Stimulated activated CD8-positive, alpha-beta memory T cell treated with anti-CD3 and anti-CD28 coated beads, Interleukin-7, amount 100 ng/mL, for 1 hour (primary cell): ENCODE measurements at places on chromosomes 5 and 9.

- no peak for DNase-seq
These were observed 424.0 kb upstream of the ZNF462 start for GRCh38 chr9:106438928-106439327.

GRCh38 chr5:100791391-100791790, 111.7 kb downstream of the ST8SIA4 start:
- DNase-seq, result no peak

GRCh38 chr5:151461312-151461711, 13.9 kb downstream of the SLC36A1 start:
- DNase-seq, result no peak

DNA sequence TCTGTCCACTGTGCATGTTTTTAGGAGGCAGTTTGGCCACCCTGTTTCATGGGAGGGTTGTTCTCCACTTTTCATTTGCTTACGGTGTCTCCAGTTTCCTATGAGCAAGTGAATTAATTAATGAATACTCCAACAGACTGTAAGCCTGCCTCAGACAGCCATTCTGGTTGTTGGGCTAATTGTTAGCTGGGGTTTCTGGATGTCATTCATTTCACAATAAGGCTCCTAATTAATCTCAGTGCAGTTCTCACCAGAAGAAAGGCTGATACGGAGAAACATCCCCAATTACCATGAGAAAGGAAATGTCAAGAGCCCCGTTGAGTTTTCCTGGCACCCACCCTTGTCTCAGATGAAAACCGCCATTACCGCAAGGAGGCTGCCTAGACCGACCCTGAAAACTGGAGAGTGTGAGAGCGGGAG, 75.8 kb downstream of the MAP1B start:
- DNase-seq, result no peak

DNA sequence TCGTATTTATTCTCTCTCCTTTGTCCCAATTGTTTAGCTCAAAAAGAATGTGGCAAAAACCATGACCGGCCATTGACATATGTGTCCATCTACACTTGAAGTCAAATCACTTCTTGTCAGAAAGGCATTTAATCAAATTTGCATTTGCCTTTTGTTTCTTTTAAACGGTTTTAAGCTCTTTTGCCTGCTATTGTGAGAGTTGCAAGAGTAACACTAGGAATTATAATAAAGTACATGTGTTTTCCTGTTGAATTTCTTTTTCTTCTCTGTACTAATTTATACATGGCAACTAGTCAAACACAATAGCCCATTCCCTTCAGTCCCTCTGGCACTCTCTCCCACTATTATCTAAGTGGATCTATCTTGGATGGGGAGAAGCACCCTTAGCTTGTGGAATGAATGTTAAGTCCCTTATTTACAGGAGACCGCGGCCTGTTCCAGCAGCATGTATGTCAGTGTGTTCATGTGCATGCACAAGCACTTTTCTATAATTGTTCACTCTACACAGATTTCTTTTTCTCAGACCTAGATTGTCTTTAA, 3.2 kb downstream of the ADAMTSL1 start:
- no peak for DNase-seq

GRCh38 chr5:31196309-31196708, 2.8 kb downstream of the CDH6 start:
- no peak for DNase-seq

DNA sequence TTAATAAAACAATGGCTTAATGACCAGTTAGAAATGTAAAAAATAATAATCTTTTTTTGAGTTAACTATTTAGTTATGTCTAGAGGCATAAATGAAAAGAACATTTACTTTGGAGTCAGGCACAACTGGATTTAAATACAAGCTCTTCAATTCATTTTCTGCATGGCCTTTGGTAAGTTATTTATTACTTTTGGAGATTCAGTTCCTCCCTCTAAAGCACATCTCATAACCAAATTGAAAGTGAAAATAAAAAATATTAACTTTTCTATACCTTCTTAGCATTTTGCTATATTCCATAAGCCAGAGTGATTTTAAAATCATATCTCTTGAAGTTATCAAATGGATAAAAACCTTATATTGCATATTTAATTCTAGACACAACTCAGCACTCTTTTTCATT, 434.9 kb upstream of the SMARCA2 start:
- DNase-seq, result no peak

GRCh38 chr9:38422555-38423260, 1.5 kb downstream of the IGFBPL1 start:
- no peak for DNase-seq

- DNase-seq, result no peak
These were observed 24.8 kb upstream of the TLR4 start for GRCh38 chr9:117679416-117679815.

- DNase-seq, result no peak
These were observed 695.4 kb downstream of the PTPRD start for GRCh38 chr9:9917400-9917799.

DNA sequence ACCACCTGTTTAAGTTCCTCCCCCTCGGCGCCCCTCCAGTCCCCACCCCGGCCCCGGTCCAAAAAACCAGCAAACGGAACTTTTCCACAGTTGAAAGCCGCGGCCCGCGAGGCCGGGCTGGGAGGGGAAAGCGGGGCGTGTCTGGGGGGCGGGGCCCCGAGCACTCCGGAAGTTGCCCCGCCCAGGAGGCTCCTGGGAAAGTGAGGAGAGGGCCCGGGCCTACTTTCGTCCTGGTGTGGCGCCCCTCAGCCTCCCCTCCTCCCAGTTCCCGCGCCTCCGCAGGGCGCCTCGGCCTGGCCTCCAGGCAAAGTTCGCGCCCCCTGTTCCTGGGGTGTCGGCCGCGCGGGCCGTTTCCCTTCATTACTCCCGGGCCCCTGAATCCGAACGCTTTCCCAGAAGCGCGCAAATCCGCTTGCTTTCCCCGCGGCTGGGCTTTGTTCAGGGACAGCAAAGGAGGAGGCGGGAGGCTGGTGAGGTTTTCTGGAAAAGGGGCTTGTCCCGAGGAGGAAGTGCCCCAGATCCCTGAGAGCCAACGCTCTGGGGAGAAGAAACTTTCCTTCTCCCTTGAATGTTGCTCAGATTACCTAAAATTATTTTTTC, 4.5 kb upstream of the DMRT3 start:
- no peak for DNase-seq

GRCh38 chr9:7946458-7946857, 146.9 kb upstream of the DMAC1 start:
- no peak for DNase-seq

GRCh38 chr9:27423915-27424710, 100.0 kb upstream of the IFNK start:
- DNase-seq, result no peak

DNA sequence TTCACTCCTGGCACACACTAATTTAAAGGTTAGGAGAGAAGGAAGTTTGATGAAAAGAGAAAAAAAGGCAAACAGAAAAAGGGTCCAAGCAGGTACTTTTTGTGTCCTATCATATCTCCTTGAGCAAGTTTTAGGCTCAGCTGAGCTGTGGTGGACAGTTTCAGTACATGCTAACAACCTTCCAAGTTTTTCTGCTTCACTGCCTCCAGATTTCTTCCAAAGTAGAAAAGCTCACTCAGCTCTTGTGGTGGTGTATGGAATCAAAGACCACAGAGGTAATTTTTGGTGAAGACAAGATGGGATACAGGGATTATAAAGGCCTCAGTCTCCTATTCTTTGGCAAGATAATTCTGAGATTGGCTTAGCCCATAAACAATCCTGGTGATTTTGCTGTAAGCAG, 921.8 kb downstream of the NR2F1-AS1 start:
- DNase-seq, result no peak

DNA sequence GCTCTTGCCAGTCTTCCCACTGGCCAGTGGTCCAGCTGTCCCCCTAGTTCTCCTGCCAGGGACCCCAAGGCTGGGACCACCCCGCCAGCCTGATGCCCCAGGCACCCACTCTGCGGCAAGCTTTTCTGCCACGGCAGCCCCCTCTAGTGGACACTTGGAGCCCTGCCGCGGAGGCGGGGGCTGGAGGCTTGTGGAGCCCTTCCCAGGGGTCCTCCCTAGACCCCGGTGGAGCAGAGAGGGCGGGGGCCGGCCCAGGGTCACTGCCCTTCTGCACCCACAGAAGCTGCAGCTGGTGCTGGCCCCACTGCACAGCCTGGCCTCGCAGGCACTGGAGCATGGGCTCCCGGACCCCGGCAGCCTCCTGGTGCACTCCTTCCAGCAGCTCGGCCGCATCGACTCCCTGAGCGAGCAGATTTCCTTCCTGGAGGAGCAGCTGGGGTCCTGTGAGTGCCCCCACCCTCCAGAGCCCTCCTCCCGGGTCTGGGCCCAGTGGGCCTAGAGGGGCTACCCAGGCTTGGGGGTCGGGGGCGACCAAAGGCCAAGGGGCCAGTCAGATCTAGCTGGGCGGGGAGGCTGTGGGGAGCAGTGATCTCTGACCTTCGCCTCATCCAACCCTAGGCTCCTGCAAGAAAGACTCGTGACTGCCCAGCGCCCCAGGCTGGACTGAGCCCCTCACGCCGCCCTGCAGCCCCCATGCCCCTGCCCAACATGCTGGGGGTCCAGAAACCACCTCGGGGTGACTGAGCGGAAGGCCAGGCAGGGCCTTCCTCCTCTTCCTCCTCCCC, 9.1 kb downstream of the EGFL7 start:
- DNase-seq, result peak; percentile 25

DNA sequence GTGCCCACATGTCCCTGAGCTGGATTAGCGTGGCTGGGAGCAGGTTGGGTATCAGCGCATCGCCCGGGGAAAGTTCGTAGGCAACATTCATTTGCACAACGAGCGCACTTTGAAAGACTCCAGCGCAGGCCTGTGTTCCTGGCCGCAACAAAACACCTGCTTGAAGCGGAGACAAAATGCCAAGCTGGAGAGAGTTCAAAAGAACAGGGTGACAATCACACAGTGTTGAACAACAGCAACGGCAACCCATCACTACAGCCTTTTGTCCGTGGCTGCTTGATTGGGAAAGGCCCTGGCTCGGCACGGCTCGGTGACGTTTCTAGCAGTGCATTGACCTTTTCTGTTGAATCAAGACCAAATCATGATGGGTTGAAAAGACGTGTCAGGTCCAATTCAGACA, 336.3 kb downstream of the IRX1 start:
- no peak for DNase-seq

GRCh38 chr5:174273325-174273724, 227.8 kb downstream of the NSG2 start:
- DNase-seq, result no peak

- no peak for DNase-seq
These were observed 58.9 kb downstream of the GPR107 start for GRCh38 chr9:130112538-130113151.

GRCh38 chr5:145072889-145073288, 762.3 kb downstream of the PRELID2 start:
- no peak for DNase-seq

- DNase-seq, result no peak
These were observed 10.4 kb downstream of the TMOD1 start for GRCh38 chr9:97511655-97512427.

DNA sequence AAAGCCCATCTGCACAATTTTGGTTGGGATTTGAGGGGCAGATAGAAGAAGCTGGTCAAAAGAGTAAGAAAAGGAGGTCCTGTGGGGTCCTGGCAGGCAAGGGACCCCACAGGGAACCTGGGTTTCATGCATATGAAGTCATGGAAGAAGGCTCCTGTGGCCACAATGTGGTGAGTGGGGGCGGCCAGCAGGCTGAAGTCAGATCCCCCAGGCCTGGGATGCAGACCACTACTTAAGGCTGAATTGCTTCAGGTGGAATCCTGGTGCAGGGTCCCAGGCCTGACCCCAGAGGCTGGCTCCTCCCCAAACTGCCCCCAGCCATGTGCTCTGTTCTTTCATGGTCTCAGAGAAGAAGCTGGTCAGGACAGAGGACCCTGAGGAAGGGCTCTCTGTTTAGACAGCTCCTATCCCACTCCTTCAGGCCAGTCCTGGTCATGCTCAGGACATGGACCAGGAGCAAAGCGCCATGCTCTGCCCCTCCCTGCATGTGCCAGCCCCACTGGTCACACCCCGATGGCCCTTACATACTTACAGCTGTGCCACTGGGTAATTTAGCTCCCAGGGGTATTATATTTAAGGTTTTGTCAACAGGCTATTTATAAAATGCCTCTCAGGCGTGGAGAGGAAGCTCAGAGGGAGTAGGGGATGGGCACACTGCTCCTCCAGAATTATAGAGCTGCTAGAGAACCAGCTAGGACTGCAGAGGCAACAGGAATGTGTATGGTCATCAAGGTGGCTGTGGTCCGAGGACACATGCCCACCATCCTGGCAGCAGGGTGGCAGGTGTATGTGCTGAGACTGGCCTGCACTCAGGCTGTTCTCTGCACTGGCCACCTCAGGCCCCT, 33.4 kb downstream of the C5orf15 start:
- no peak for DNase-seq

GRCh38 chr5:76691467-76692273, 24.3 kb upstream of the F2R start:
- no peak for DNase-seq

- no peak for DNase-seq
These were observed 23.8 kb downstream of the EXOC3 start for GRCh38 chr5:466661-467310.

GRCh38 chr5:136457390-136458013, 92.2 kb upstream of the TRPC7 start:
- no peak for DNase-seq

DNA sequence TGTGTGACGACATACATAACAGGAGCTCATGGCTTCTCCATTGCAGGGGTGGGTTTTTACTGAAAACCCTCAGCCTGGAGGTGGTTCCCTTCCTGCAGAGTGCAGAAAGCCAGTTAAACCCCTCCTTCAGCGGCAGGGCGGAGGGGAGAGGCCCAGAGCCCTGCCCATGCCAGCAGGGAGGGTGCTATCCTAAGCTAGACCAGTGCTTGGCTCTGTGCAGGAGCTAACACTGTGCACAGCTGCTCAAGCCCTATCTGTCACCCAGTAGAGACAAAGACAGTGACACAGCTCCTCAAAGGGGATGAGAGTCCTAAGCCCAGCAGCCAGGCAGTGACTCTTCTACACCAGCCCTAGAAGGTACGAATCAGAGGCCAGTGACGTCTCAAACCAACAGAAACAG, 70.0 kb upstream of the ZSWIM6 start:
- no peak for DNase-seq

GRCh38 chr5:1815071-1815786, 14.0 kb downstream of the NDUFS6 start:
- no peak for DNase-seq

DNA sequence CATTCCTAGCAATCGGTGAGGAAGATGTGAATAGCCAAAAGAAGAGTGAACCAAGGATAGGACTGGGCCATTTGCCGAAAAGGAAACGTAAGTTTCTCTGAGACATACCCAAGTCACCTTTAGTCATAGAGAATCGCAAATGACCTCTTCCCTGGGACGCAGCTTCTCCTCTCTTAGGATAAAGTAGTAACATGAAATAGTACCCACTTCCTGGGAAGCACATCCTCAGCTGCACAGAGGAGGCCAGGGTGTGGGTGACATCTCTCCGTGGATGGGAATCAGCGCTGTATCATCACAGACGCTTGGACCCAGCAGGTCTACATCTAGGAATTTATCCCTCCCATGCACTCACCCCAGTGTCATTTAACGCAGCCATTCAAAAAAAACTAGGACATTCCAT, 120.9 kb upstream of the PHYKPL start:
- DNase-seq, result no peak
